HepG2 (cell line): ENCODE measurements at places on chromosomes 1 and 21.

GRCh38 chr1:24535778-24536177, 20.1 kb upstream of the NCMAP start:
- DNase-seq, result no peak

GRCh38 chr21:26836528-26836927, 8.7 kb downstream of the ADAMTS1 start:
- DNase-seq, result no peak

GRCh38 chr21:44356636-44357035, 3.2 kb downstream of the TRPM2 start:
- no peak for DNase-seq

GRCh38 chr1:213987422-213987926, 299 bp upstream of the PROX1 start:
- DNase-seq, result peak; percentile 87

GRCh38 chr1:240970253-240970652, 358.3 kb upstream of the GREM2 start:
- DNase-seq, result no peak

DNA sequence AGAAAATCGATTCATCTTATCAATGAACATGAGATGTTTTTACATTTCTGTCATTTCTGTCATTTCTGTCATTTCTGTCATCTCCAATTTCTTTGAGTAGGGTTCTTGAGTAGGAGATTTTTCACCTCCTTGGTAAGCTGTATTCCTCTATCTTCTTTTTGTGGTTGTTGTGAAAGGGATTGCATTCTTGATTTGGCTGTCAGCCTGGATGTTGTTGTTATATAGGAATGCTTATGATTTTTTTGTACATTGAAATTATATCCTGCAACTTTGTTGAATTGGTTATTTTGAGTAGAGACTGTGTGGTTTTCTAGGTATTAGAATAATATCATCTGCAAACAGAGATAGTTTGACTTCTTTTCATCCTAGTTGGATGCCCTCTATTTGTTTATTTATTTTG, 1233.7 kb downstream of the PLA2G4A start:
- no peak for DNase-seq

DNA sequence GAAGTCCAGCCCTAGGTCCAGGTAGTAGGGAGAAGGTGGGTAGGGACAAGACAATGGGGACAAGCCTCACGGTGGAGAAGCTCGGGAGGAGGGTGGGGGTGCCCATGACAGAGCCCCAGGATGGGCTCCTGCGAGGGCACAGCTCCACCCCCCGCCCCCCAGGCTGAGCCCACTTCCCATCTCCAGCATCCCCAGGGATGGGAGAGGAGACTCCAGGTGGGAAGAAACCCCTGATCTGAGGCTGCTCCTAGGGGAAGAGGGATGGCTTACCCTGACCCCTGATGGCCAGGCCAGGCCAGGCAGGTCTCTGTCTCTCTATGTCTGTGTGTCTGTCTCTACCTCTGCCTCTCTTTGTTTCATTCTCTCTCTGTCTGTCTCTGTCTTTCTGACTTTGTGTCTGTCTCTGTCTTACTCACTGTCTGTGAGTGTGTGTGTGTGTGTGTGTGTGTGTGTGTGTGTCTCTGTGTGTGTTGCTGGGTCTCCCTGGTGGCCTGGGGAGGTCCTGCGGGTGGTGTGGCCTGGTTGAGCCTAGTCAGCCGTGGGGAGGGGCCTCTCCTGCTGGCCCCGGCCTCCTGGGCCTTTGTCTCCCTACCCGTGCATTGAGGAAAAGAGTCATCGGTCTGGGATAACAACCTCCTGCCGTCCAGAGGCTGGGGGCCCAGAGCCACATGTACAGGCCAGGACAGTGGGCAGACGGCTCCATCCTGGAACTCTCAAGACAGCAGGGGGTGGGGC, 45.7 kb downstream of the WNT9A start:
- DNase-seq, result peak; percentile 16

DNA sequence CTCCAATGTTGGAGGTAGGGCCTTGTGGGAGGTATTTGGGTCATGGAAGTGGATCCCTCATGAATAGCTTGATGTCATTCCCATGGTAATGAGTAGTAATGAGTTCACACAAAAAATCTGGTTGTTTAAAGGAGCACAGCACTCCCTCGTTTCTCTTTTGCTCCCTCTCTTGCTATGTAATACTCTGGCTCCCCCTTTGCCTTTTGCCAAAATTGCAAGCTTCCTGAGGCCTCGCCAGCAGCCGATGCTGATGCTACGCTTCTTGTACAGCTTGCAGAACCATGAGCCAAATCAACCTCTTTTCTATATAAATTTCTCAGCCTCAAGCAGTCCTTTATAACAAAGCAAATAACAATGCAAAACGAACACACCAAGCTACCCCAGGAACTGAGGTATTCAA, 80.9 kb downstream of the LHX9 start:
- no peak for DNase-seq

- DNase-seq, result peak; percentile 15
Observed at GRCh38 chr1:96845464-96845863, 123.9 kb downstream of the PTBP2 start.

GRCh38 chr1:86155807-86156565, 586 bp downstream of the COL24A1 start:
- DNase-seq, result no peak

- no peak for DNase-seq
Observed at GRCh38 chr1:26960625-26960966, 328 bp upstream of the KDF1 start.
